K562 (cell line): ENCODE measurements at places on chromosomes 3 and 15. TPM values are rescaled to one million over a fixed set of nuclear protein-coding genes. Genes with fewer than 3 reads are reported as not detected.

The SPATA12 gene
- total RNA-seq, result not detected in 2 replicates

DNA sequence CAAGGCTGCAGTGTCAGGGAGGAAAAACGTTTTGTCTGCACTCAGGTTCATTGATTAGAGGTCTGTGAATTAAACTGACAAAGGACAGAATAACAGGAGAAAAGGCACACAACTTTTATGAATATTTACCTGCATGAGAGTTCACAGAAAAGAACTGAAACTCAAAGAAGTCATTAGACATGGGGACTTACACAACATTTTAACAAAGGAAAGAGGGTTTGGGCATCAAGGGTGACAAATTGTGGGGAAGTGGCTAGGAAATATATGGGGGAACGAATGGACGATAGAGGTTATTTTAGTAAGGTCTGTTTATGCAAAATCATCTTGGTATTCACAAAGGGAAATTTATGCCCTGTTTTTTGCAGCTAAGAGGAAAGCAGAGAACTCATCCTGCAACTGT is 65.6 kb upstream of the C15orf39 start:
- H3K4me3 ChIP-seq, result no peak overlapping the region
- DNase-seq, result no peak
- H3K27ac ChIP-seq, result no peak overlapping the region

GRCh38 chr15:55907797-55908196 is 85.6 kb downstream of the NEDD4 start:
- H3K27ac ChIP-seq, result no peak overlapping the region
- no peaks in the 10 kb centered on the region for H3K4me1 ChIP-seq
- no peak overlapping the region for H3K4me3 ChIP-seq
- DNase-seq, result no peak
- H3K36me3 ChIP-seq, result 0 out of 3 replicates have a peak, but pooled peaks cover 2% of the 10 kb centered on the region

GRCh38 chr3:149390772-149391212 is 13.3 kb upstream of the TM4SF1 start:
- no peaks in the 10 kb centered on the region for H3K27me3 ChIP-seq
- H3K4me3 ChIP-seq, result no peak overlapping the region
- no peak overlapping the region for H3K27ac ChIP-seq
- DNase-seq, result no peak
